Hepatic stellate cell (primary cell): ENCODE measurements at places on chromosomes 5 and 9.

DNA sequence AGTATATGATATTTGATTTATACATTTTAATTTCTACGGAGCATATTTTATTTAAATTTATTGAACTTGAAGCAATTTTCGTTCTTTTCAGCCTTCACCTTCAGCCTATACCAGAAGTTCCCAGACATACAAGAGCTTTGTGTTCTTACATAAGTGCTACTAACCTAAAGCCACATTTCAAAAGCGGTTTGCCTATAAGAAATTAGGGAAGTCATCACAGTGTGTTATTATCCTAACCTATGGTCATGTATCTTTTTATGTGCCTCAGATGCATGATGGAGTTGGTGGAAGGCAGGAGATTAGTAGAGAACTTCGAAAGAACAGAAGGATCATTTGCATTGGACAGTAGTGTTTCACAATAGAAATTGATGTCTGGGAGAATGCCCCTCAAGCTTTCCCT, 3.1 kb downstream of the KIF2A start:
- DNase-seq, result no peak

DNA sequence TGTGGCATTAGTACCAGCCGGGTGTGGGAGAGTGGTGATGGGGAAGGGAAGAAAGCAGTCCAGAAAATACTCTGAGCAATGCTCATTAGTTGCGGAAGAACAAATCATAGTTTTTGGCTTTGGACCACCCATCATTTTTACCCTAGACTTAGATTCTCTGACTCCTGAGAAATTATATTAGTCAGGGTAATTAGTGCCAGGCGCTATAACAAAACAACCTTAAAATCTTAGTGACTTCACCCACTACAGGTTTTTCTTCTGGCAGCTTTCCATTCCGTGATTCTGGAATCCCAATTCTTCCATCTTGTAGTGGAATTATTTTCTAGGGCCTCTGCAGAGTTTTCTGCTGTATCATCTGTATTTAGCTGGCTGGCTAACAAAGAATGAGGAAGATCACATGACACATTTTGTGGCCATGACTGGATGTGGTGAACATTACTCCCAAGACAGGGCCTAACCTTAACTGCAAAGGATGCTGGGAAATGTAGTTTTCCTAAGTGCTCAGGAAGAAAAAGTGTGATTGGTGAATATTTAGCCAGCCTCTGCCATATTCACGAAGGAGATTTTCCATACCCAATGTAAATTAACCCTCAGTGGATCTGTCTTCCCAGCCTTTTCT, 373.0 kb upstream of the MEF2C start:
- no peak for DNase-seq

- no peak for DNase-seq
Measured at GRCh38 chr5:154487541-154487940, 9.5 kb upstream of the HAND1 start.

- DNase-seq, result no peak
Measured at GRCh38 chr9:135016876-135017275, 70.6 kb upstream of the OLFM1 start.
